ENCODE measurements at places on chromosomes 12 and 14.

DNA sequence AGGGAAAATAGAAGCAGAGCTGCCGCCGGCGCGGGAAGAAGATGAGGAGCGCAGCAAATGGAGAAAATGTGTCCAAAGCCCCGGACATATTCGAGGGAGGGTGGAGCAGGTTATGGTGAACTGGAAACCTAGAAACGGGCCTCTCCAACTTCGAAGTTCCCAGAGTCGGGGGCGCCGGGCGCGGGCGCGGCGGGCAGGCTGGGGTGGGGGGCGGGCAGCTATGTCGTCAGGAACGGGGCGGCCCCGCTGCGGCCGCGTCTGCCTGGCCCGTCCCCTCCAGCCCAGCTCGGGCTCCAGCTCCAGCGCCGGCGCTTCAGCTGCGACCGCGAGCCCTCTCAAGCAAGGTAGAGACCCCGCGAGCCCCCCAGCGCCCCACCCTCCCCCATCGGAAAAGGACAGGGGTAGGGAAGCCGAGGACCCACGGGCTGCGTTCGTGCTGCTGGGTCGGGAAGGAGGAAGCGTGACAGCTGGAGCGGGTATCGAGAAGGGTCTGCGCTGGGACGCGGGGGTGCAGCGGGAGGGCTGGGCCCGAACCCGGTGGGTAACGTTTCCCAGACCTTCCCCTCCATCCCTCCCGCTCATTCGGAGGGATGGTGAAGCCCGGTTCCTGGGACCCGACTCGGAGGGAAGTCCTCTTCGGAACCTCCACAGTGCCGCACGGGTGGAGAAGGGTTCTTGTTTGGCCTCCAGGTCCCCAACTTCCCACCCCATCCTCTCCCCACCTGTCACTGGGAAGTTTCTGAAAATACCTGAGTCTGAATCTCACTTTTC, 1.0 kb downstream of the DGKA start:
- peak; percentile 17 for DNase-seq

- DNase-seq, result no peak
Observed at GRCh38 chr12:78146365-78146772, 315.7 kb downstream of the NAV3 start.

GRCh38 chr12:119383206-119383605, 48.7 kb downstream of the CCDC60 start:
- DNase-seq, result no peak

DNA sequence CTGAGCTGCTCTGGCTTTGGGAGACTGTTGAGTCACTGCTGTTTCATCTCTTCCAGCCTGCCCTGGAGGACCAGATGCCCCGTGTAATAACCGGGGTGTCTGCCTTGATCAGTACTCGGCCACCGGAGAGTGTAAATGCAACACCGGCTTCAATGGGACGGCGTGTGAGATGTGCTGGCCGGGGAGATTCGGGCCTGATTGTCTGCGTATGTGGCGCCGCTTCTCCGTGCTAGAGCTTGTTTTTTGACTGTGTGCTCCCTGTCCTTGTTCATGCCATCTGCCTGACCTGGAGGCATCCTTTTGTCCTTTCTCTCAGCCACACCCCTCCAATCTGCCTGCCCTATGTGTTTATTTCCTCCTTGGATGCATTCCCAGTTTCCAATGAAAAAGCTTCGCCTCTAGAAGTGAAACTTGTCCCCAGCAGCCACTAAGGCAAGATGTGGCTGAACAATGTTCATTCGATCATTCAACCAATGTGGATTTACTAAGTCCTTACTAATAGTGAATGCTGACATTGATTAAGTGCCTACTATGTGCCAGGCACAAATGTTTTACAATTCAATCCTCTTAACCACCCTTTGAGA, 98.6 kb downstream of the NT5DC3 start:
- no peak for DNase-seq

DNA sequence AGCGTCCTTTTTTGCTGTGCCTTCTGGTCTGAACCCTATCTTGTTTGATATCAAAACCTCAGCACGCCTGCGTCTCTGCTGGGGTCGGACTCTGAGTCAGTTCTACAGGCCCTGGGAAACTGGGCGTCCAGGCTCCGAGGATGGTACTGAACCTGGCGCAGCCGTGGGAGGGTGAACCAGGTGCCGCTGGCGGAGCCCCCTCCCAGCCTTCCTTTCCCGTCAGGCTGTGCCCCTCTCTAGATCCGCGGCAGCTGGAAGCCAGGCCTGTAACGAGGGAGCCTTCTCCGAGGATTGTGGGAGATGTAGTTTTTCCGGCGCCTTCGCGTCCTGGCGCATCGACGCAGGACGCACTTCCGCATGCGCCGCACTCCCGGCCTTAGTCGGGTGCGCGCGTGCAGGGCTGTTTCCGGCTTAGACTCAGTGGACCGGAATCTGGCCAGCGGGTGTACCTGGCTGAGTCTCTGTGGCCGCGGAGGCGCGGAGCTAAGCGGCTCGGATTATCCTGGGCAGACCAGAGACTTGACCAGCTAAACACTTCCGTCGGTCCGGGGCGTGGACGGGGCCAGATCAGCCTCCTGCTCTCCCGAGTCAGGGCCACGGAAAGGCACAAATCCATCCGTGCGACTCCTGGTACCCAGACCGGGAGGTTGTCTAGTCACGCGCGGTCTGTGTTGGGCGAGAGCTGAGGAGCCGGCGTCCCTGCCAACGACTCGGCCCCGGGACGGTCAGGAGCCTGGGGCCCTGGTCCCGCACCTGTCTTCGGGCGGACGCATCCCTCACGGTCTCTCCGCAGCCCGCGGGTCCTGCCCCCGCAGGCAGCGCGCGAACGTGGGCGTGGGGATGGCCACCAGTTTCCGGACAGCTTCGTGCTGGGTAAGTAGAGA, at the start of gene ZNF26:
ZNF26 (plus strand) TSS at position 367 of the 884 bp plus-strand sequence; CDS start at position 841, 474 bp downstream.
- peak; percentile 88 for DNase-seq

- DNase-seq, result no peak
Observed at GRCh38 chr12:99017971-99018370, 372.9 kb downstream of the APAF1 start.

GRCh38 chr12:113155646-113156045, 6.1 kb downstream of the CFAP73 start:
- DNase-seq, result no peak

DNA sequence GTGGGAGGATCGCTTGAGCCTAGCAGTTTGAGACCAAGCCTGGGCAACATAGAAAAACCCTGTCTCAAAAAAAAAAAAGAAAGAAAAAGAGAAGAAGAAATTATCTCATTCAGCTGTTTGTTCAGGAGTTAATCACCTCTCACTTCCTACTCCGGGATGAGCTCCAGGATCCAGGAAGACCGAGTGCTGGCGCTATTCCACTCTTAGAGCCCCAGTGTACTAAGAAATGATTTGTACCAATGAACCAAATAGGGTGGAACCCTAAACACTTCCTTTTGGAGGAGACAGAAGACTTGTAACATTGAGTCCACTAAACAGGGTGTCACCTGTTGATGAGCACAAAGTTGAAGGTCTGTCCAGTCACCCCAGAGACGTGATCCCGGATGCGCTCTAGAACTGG, 3.6 kb downstream of the ALKBH2 start:
- DNase-seq, result no peak

GRCh38 chr14:24250354-24250753, 7.9 kb upstream of the TINF2 start:
- DNase-seq, result no peak

DNA sequence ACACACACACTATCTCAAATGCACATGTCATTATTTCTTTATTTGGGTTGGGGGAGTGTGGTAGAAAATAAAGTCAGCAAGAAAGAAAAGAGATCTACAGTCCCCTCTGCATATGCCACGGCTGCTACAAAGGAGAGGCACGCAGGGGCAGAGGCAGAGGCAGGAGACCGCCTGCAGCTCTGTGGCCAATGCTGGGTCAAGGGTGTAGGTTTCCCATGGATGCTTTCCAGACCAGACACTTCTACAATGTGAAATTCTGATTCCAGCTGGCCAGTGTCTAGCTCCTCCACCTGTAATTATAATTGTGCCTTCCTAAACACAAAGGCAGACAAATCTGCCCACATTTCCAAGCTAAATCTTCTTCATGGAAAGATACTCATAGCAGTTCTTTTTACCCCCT, 19.2 kb downstream of the VPS37B start:
- no peak for DNase-seq

DNA sequence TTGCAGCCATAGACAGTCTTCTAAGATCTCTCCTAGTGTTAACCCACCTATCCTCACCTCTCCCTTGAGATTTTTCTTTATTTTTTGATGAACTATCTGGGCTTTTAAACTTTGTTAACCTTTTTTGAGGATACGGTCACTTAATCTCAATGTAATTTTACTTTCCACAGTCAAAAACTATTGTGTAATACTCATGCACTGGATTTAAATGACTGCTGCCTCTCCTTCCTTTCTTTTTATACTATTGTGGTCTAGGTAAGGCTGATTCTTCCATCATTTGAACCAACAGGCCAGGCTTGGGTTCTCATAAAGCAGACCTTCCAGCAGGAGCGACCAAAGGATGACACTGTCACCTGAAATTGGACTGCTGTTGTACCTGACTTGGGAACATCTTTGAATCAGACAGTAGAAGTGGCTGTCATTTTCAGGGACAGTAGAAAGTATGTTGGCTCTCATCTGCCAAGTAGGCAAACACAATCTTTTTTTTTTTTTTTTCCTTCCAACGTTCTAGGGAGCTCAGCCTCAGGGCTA, 689 bp upstream of the PDE3A start:
- no peak for DNase-seq

DNA sequence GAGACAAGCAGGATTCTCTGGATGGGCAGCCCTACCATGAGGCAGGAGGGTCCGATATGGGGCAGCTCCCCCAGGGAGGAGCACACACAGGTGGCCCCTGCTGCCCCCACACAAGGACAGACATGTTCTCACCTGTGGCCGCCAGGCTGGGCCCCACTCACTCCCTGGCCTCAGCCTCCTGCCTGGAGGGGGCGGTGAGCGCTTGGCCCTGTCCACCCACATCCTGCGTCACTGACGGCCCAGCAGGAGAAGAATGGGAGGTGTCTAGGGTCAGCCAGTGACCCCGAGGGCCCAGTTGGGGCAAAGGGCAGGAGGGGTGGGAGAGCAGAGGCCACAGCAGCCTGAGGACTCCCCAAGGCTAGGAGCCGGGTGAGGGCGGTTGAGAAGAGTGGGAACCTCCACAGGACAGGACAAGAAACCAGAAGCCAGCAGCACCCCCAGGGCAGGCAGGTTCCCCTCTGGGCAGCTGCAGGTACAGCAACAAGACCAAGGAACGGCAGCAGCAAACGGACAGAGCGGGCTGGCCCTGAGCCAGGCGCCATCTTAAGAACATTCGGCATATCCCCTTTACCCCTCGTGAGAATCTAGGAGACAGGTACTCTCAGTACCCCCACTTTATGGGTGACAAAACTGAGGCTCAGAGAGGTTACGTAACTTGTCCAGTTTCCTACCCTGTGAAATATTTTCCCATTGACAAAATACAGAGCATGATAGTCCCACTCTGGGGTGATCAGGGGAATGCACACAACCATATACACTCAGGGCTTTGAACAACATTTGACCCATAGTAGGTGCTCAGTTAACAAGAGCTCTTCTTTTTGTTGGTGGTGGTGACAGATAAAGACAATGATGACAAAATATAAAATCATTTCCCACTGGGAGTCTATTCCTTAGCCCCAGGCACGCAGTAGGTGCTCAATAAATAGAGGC, 74.3 kb downstream of the NCOR2 start:
- no peak for DNase-seq

- DNase-seq, result no peak
Observed at GRCh38 chr12:998020-998874, 7.2 kb downstream of the ERC1 start.

DNA sequence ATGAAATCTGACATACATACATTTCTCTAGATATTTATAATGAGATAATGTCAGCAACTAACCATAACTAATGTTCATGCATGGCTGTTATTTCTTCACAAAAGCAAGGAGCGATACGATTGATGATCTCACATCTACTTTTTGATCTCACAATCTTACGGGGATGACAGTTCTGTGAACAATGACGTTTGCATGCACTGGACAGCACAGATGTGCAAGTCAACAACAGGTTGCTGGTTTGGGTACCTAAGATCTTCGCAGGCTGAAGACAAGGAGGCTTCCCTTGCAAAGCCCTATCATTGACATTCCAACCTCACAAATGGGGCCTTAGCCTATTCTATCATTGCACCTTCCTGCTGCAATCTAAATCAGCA, 53.6 kb downstream of the C12orf42 start:
- DNase-seq, result no peak

DNA sequence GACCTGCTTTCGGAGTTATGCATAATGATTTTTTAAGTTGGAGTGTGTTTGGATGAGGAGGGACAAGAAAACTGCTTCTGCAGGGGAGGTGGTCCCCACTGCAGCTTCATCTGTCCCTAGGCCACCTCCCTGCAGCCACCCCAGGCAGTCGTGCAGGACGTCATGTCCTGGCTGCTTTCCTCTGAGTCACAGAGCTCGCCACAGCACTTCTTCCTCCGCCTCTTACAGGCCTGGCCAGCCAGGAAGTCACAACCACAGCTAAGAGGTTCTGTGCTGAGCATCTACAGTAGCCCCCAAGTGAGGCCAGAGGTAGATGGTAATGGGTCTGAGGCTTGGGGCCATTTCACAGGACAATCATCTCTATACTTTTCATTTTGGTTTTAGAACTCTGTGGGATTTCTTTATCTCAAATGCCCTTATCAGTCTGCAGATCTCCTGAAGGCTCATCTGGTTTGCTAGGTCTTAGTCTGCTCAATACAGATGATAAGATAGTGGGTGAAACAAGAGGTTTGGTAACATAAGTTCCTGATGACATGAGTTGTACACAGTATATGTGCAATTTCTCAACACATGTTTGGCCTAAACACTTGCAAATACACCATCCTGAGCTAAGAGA, 106.4 kb downstream of the ARF6 start:
- peak; percentile 90 for DNase-seq

DNA sequence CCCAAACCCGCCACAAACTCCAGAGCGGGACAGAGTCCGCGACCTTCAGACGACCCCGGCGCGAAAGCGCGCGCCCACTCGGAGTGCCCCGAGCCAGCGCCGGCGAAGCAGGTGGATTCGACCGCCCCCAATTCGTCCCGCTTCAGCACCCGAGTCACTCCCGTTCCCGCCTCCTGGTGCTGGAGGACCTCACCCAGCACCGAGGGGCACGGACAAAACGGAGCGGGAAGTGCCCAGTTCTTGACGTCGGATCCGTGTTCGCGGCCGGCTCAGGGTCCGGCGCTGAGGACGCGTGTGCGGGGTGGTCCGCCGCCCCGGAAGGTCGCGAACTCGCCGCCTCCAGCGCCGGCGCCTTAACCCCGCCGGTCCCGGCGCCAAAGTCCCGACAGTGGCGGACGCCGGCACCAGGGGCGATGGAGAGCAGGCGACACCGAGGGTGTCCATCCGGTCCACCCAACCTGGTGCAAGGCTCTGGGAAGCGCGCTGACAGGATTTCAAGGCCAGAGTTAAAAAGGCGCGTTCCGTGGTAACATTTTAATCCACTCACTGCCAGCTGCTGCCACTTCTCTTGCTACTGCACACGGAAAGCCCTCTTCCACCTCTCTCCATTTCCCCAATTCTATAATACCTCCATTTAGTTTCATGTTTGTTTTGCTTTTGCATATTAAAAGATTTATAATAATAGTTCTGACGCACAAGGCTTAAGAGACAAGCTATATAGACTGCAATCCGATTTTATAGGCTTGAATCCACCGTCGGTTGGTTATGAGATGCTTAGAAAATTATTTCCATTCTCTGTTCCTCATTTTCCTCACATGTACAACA, 240.0 kb upstream of the CPNE8 start:
- no peak for DNase-seq
